Stimulated activated CD4-positive, alpha-beta T cell treated with anti-CD3 and anti-CD28 coated beads, Interleukin-15, amount 100 ng/mL, for 1 hour (primary cell): ENCODE measurements at places on chromosomes 6 and 20.

GRCh38 chr6:52519618-52520017 is 57.2 kb downstream of the TRAM2 start:
- DNase-seq = no peak

GRCh38 chr6:55379471-55379870 is 52.2 kb downstream of the GFRAL start:
- DNase-seq = no peak

GRCh38 chr20:1860446-1860845 is 34.8 kb upstream of the SIRPA start:
- no peak for DNase-seq

DNA sequence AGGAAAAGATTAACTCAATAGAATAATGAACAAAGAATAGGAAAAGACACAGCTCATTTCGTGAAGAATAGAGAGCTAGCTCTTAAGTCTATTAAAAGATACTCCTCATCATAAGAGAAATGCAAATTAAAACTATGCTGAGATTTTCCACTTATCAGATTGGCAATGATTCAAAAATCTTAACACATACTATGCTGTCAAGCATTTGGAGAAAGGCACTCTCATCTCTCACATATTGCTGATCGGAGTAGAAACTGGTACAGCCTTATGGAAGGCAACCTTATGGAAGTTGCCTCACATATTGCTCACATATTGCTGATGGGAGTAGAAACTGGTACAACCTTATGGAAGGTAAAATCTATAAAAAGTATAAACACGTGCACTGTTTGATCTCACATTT is 21.4 kb upstream of the PLAGL1 start:
- DNase-seq = no peak

DNA sequence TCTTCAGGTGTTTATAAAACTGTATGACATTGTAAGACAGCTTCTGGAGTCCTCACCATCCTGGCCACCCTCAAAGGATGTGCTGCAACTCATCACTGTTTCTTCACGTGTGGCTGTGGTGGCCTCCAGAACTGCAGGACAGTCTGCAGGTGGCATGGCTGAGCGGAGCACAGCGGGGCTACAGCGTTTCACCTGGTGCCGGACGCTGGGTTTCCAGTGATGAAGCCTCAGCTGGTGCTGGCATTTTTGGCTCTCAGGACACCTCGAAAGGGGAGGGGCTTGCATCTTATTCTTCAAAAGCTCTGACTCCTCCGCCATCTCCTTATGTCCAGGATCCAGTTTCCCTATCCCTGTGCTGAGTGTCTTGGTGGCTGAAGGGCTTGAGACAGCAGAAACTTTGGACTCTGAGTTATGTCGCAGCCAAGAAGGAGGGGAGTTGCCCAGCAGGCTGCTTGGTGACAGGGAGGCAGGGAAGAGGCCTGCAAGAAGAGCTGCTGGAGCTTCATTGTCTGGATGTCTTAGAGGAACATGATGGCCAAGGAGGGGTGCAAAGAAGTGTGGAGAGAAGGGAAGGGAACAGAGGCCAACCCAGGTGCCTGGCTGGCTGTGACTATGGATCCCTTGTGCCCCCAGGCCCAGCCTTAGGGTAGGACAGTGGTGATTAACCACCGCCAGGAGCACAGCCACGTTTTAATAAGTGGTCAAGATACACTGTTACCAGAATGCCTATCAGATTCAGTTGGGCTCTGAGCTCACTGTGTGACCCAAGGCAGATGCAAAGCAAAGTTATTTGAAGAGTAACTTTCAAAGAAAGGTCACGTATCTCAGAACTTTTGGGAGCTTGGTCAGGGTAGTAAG is 58.7 kb downstream of the GTF2H5 start:
- no peak for DNase-seq

DNA sequence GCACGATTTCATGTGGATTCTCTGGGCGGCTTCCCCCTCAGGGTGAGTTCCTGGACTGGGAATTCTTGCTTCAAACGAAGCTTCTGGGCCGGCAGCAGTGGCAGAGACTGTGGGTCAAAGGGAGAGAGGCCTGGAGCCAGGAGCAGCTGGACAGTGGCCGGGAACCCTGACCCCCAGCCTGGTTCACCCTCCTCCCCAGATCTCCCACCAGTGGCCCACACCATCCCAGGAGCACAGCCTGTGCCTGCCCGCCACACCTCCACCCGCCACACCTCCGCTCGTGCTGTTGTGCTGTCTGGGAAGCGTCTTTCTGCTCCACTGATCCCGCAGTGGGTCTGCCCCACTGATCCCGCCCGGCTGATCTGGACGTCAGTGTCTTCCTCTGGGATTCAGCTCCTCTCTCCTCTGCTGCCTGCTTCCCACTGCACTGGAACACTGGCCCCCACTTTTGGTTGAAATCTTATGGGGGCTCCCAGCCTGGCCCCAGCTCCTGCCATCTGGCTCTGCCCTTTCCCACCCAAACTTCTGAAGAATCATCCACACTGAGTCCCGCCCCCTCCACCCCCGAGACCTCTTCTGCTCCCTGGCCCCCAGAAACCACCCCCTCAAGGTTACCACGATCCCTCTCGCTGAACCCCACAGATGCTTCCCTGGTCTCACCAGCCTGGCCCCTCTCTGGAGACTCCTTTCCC is 9.8 kb downstream of the ZBP1 start:
- DNase-seq = no peak

- no peak for DNase-seq
Measured at GRCh38 chr20:50221501-50222308, 31.1 kb downstream of the CEBPB start.

GRCh38 chr20:38106461-38106860 is 58.6 kb downstream of the TGM2 start:
- no peak for DNase-seq

DNA sequence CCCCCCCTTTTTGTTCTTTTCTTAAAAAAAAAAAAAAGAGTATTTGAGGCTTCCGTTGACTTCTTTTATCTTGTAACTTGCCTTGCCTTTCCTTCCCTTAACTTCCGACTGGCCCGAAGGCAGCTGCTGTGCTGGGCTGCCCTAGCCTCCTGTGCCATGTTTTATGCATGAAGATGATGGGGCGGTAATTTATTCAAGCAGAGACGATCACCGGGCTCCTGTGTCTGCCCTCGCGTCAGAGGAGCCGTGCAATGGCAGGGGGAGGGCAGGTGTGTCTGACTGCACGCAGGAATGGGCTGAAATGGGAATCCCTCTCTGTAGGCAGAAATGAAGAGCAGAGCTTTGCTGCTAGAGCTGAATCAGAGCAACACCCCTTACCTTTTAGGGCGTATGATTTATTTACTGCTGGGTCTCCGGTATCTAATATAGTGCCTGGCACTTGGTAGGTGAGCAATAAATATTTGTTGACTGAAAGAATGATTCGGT is 106.3 kb upstream of the RIPOR2 start:
- DNase-seq = peak; percentile 20
